ENCODE measurements at places on chromosomes 1 and 21.

DNA sequence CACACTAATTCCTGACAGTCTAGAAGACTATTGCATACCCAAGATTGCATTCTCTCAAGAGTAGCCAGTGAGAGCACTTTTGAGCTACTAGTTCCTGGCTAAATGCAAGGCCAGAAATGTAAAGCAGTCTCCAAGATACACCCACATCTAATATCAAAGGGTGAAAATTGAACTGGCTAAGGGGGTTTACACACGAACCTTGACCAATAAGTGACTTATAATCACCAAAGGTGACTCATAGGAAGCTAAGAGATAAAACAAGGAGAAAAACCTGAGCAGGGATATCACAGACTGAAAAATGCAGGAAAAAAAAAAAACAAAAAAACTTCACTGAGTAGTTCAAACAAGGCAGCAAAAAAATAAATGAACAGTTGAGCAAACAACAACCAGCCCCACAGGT lies 172.2 kb upstream of the RRP15 start:
- no peak for DNase-seq

GRCh38 chr1:42913426-42914091 lies 45.1 kb downstream of the SLC2A1 start:
- peak; percentile 19 for DNase-seq

GRCh38 chr1:207826557-207827487 lies 75.0 kb downstream of the CD46 start:
- no peak for DNase-seq

- DNase-seq: no peak
These were observed 107.5 kb upstream of the HOOK1 start for GRCh38 chr1:59707178-59707791.

DNA sequence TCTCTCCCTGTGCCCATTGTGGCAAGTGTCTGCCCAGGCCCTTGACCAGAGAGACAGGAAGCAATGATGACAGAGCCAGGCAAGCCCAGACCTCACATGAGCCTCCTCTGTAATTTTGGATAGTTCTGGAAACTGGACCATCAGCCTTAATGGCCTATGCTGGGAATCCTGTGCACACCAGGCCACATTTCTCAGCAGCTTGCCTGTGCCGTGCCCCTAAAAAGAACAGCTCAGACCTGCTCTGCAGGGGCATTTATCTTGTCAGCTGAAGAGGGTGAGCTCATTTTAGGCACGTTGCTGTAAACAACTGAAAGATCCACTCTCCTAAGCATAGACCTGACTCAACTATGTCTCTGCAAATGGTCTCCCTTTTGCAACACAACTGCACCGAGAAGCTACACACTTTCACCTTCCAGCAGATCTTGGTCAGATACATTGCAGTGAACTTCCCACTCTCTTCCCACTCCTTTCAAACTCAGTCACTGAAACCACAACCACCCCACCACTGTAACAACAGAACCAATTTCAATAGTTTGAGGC lies 53.5 kb upstream of the BACH1 start:
- DNase-seq: no peak

DNA sequence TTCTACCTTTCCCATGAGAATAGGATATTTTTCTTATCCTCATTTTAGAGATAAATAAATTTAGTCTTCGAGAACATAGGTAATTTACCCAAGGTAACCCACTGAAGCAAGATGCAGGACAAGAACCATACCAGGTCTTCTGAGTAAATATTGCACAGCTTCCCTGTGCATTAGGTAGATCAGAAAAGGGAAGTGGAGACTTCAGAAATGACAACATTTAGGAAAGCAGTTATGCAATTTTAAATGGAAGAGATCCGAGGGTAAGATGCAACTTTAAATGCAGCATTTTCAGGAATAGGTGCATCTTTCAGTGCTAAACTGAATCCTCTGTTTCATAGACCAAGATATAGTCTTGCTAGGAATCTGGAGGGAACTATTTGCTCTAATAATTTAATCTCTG lies 206.4 kb upstream of the SGIP1 start:
- DNase-seq: no peak

DNA sequence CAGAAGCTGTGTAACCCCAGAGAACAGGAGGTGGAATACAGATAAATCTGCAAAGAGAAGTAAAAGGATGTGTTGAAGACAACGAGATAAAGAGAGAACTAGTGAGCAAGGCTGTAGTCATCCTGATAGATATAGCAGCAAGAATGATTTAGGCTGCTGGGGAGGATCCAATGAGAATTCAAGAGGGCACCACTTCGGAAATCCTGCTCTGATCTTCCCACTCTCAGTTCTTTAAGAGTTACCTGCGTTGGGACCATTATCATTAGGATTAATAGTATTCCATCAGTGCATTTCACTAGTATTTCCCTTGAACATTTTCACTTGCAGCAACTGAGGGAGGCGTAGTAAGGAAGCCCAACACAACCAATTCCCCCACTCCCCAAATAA lies at the start of gene BRINP3:
Gene BRINP3 (minus strand): TSS at position 103 of the 387 bp plus-strand sequence.
- no peak for DNase-seq

DNA sequence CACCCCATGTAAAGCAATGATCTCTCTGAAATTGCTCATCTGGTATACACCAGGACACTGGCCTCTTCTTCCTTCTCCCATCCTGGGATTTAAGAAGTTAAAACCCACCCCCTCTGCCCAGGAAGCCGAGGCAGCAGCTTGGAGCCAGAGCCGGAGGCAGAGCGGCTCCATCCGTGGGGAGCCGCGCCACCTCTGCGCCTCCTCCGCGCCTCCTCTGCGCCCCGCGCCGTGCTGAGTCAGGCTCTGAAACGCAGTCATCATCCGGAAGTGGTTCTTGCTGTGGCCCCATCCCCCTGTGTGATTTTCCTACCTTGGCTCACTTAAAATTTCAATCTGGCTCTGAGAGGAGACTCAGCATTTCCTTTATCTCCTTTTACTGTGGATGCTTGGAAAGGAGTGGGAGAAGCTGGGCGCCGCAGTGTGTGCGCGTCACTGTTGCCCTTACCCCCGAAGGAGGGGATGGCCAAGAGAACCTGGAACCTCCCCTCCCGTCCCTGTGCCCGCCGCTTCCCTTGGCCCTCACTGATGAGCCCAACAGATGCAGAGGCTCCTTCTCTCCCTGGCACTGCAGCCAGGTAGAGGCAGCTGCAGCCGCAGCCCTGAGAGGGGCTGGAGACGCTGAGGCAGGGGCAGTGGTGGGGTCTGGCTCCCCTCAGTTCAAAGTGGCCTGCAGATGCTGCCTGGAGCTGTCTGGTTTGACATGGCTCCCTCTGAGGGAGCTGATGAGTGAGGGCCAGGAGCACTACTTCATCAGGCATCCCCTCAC lies 15.3 kb upstream of the NPHP4 start:
- no peak for DNase-seq

DNA sequence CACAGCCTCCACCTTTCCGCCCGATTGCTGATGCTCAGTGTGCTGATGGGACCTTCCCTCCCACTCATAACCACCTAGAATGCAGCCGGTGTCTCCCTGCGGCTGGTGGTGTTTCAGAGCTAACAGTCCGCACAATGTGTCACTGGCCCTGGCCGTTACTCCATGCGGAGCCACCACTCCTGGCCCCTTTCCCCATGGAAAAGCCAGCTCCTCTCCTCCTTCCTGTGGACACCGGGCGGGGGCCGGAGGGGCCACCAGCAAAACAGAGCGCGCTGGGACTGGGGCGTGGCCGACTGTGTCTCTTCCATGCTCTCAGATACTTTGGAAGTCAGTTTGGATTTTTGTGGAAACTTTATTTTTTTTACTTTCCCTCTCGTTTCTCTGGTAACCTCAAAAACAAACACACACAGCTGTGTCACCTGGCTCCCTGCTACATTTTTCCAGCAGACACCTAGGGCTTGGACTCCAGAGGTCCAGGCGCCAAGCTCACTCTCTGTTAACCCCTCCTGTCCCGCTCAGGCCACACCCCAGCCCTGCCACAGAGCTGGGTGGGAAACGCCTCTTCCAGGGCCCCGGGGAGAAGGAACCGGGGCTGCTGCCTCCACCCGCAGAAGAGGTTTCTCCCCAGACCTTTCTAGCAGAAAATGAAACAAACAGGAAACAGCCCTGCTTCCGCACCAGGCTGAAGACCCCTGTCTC lies 32.5 kb upstream of the COL6A2 start:
- no peak for DNase-seq

GRCh38 chr1:201454608-201455007 lies 14.4 kb downstream of the PHLDA3 start:
- DNase-seq: no peak

DNA sequence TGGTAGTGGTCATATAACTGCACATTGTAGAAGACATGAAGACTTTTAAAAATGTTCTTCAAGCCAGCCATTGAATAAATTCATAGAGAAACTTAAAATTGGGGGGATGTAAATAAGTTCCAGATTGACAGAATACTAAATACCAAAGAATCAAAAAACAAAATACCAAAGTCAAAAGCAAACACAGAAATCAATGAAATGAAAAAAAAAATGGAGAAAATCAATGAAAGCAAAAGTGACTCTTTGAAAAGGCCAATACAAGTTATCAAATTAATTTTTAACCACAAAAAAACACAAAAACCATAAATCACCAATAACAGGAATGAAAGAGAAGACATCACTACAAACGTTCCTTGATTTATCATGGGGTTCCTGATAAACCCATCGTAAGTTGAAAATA lies 25.6 kb downstream of the LPGAT1 start:
- DNase-seq: no peak

Measured in hippocampal formation (tissue), 2 donors.